ENCODE measurements at places on chromosomes 4 and X.

- DNase-seq, result no peak
Observed at GRCh38 chr4:95472534-95472933, 76.2 kb downstream of the UNC5C start.

DNA sequence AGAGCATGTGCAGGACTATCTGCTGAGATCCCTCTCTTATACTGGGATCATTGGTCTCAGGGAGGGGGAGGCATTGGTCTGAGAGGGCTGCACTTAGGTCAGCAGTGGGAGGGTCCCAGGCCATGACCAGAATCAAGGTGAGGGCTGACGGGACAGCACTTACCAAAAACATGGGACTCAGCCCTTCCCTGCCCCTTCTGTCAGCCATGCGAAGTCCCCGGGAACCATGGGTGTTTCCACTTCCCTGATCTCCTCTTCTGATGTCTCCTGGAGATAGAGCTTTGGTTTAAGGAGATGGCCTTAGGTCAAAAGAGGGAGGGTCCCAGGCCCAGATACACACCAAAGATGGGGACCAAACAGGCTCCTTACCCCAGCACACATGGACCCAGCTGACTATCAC lies 12.9 kb upstream of the HSFX1 start:
- no peak for DNase-seq

DNA sequence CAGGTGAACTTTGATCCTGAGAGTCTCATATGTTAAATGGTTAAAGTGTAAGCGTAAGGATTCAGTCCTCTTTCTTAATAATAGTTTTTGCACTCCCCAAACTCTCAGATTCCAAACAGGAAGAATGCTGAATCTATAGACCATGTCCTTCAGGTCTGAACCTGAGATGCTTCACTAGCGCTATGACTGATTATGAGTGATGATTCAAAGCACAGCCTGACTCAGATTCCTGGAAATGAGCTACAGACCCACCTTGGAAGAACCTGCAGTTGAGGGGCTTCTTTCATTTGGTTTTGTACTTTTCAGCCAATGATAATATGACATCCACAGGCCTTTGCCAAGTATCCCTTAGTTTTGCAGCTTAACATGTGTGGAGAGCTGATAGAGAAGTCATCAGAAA lies 1.4 kb downstream of the EDNRA start:
- no peak for DNase-seq

- DNase-seq, result no peak
Observed at GRCh38 chr4:21896767-21897166, 51.8 kb downstream of the KCNIP4 start.

GRCh38 chr4:27360790-27361267 lies 500.2 kb downstream of the STIM2 start:
- no peak for DNase-seq

GRCh38 chr4:80576796-80577195 lies 241.3 kb downstream of the CFAP299 start:
- DNase-seq, result no peak

DNA sequence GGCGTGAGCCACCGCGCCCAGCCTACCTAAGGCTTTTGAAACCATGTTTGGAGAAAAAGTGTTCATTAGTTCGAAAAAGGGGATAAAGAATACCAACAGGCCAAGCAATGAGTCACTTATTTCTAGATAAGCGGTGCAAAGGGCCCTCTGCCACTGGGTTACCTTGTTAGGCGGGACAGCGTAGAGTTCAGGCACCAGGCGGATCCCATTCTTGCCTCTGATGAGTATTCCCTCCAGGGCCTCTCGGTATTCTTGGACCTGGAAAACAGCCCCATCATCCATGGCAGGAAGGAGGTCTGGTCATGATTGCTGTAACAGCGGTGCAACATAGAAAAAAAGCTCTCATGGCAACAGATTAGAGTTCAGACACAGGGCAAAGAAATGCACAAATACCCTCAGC lies 48.0 kb downstream of the PHKA2 start:
- DNase-seq, result no peak

DNA sequence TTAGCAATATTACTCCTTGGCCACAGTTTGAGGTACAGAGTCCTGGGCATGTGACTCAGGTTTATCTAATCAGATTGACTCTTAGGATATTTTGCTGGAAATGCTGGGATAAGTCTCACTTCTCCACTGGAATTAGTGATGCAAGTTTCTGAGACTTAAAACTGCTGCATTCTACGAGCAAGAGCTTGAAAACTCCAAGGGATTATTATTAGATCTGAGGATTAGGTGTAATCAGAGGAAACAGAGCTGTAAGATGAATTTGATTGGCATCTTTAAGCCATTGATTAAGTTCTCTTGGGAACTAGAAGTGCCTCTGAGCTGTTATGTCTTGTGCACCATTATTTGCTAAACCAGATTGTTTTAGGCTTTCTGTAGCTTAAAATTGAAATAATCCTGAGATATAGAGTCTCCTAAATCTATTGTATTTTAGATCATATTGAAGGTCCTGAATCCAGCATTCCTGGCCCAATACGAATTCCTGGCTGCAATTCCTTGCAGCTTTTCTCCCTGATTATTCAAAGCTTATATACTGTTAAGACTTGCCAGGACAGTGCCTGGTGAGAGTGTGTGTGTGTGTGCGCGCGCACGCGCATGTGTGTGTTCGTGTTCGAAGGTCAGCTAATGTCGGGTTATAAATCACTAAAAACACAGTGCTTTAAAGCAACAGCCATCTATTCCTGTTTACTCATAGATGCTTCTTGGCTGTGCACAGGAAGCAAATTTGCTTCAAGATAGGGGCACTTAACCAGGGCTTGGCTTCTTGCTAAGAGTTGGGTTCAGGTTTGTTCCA lies 735.1 kb downstream of the STIM2 start:
- no peak for DNase-seq

GRCh38 chr4:160276785-160277325 lies 1174.0 kb downstream of the RAPGEF2 start:
- no peak for DNase-seq

GRCh38 chr4:128590773-128591172 lies 218.7 kb upstream of the JADE1 start:
- DNase-seq, result no peak

All from activated CD4-positive, CD25-positive, alpha-beta regulatory T cell treated with anti-CD3 and anti-CD28 coated beads, Interleukin-2, amount 50 U/mL, for 72 hours (primary cell).